SJCRH30 (cell line): ENCODE measurements at places on chromosomes 6 and 20.

DNA sequence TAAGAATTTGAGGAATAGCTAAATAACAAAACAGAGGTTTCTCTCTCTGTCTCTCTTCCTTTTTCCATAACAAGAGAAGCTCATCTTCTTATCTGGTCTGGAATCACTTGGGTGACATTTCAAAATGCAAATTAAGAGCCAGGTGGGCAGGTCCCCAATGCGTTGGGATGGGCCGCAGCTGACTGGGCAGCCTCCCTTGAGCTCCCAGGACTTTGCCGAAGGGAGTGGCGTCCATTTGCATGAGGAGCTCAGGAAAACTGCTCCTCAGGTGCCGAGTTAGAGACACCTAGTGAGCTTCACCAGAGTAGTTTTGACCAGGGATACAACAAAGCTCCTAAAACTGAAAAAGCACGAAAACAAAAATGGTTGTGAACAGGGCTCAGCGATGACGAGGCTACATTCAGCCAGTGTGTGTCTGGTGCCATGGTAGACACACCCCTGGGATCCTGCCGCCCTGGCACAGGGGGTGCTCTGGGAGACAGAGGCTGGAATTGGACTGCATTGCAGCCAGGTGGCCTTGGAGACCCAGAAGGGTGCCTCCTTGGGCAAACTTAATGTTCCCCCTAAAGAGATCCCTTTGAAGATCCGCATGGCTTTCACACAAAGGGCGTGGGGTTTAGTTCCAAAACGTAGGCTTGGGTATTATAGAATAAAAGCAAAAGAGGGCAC, 13.5 kb upstream of the SERPINB6 start:
- H3K36me3 ChIP-seq, result no peaks in the 10 kb centered on the region
- H3K27ac ChIP-seq, result no peak overlapping the region
- peaks cover 5% of the 10 kb centered on the region; the same call in 1 of the 2 replicates for H3K4me1 ChIP-seq
- DNase-seq, result no peak
- H3K27me3 ChIP-seq, result no peaks in the 10 kb centered on the region

GRCh38 chr6:170238741-170239565, 51.9 kb downstream of the DLL1 start:
- no peak overlapping the region for H3K27ac ChIP-seq
- H3K36me3 ChIP-seq, result no peaks in the 10 kb centered on the region
- DNase-seq, result no peak
- H3K4me3 ChIP-seq, result no peak overlapping the region
- H3K27me3 ChIP-seq, result no peaks in the 10 kb centered on the region; the same call in 1 of the 2 replicates

GRCh38 chr20:37375227-37375626, 29.3 kb downstream of the SRC start:
- no peak overlapping the region for H3K4me3 ChIP-seq
- H3K4me1 ChIP-seq, result no peaks in the 10 kb centered on the region; the same call in 1 of the 2 replicates

DNA sequence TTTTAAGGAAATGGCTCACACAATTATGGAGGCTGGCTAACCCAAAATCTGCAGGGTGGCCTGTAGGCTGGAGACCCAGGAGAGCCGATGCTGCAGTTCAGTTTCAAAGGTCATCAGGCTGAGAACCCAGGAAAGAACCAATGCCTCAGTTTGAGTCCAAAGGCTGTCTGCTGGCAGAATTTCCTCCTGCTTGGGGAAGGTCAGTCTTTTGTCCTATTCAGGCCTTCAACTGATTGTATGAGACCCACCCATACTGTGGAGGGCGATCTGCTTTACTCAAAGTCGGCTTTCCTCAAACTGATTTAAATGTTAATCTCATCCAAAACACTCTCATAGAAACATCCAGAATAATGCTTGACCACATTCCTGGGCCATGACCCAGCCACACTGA, 189.7 kb upstream of the CDYL start:
- no peaks in the 10 kb centered on the region for H3K27me3 ChIP-seq
- H3K27ac ChIP-seq, result no peak overlapping the region
- no peak overlapping the region for H3K4me3 ChIP-seq
- H3K4me1 ChIP-seq, result no peaks in the 10 kb centered on the region

DNA sequence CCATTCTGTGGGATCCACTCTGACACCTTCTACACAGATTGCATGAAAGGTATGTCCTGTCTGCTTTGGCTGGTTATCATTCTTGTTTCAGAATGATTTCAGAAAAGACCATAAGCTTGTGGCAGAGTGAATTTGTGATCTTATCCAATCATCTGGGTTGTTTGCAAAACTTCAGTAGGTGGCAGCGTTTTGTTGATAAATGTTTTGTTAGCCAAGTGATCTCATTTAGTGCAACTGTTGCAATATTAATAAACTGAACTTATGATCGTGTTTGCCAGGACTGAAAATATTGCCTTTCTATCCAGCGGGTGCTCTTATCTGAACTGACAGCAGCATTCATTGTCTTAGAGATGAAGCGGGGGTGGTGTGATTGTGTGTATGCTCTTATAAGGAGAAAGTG, 613.2 kb upstream of the NOX3 start:
- DNase-seq, result no peak
- H3K4me3 ChIP-seq, result no peak overlapping the region
- H3K27ac ChIP-seq, result no peak overlapping the region
- H3K36me3 ChIP-seq, result no peaks in the 10 kb centered on the region
- H3K27me3 ChIP-seq, result no peaks in the 10 kb centered on the region

DNA sequence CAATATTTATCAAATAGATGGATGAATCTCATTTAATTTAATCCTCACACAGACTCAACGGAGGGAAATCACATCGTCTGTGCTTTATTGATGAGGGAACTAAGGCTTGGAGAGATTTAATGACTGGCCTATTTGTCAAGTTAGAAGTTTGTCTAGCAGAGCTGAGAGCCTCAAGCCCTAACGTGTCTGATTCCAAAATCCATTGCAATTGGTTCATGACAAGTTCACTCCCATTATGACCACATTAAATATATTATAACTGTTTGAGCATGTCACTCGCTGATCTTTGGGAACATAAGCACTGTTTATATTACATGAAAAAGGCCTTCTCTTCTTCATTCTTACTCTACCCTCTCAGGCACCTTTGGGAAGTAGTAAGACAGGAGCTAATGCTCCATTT, 89.4 kb upstream of the SIRPA start:
- peaks cover 3% of the 10 kb centered on the region; the same call in 1 of the 2 replicates for H3K27me3 ChIP-seq
- no peaks in the 10 kb centered on the region for H3K36me3 ChIP-seq
- H3K4me1 ChIP-seq, result no peaks in the 10 kb centered on the region
- no peak overlapping the region for H3K4me3 ChIP-seq

- H3K4me1 ChIP-seq, result peaks cover 40% of the 10 kb centered on the region
- peak; percentile 91 for DNase-seq
- peak overlapping the region; percentile 43 for H3K27ac ChIP-seq
- no peaks in the 10 kb centered on the region for H3K36me3 ChIP-seq
- no peak overlapping the region for H3K4me3 ChIP-seq
- H3K27me3 ChIP-seq, result no peaks in the 10 kb centered on the region
Measured at GRCh38 chr20:59253779-59254319, 46.6 kb upstream of the EDN3 start.

DNA sequence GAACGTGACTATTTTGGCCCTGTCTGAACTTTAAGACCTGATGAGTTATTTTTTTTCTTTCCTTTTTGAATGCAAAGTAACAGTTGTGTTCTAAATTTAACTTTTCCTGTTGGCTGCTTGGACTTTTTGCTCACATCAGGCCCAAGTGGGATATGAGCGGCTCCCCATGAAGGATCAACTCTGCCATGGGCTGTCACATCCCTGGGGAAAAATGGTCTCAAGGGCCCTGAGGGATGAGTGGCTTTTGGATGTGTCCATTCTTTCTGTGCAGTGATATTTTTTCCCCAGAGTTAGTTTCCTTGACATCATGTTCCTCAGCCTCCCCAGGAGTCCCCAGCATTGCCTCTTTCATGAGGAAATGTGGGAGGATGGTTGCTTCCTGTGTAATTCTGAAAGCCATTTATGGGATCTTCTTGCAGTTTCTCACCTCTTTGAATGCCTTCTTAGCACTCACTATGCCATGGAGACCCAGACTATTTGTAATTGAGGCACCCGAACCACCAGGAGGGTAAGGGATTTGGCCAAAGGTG, 92.5 kb downstream of the SLC24A3 start:
- H3K27ac ChIP-seq, result no peak overlapping the region
- no peak for DNase-seq
- H3K27me3 ChIP-seq, result no peaks in the 10 kb centered on the region
- H3K36me3 ChIP-seq, result no peaks in the 10 kb centered on the region
- H3K4me3 ChIP-seq, result no peak overlapping the region
- H3K4me1 ChIP-seq, result no peaks in the 10 kb centered on the region

DNA sequence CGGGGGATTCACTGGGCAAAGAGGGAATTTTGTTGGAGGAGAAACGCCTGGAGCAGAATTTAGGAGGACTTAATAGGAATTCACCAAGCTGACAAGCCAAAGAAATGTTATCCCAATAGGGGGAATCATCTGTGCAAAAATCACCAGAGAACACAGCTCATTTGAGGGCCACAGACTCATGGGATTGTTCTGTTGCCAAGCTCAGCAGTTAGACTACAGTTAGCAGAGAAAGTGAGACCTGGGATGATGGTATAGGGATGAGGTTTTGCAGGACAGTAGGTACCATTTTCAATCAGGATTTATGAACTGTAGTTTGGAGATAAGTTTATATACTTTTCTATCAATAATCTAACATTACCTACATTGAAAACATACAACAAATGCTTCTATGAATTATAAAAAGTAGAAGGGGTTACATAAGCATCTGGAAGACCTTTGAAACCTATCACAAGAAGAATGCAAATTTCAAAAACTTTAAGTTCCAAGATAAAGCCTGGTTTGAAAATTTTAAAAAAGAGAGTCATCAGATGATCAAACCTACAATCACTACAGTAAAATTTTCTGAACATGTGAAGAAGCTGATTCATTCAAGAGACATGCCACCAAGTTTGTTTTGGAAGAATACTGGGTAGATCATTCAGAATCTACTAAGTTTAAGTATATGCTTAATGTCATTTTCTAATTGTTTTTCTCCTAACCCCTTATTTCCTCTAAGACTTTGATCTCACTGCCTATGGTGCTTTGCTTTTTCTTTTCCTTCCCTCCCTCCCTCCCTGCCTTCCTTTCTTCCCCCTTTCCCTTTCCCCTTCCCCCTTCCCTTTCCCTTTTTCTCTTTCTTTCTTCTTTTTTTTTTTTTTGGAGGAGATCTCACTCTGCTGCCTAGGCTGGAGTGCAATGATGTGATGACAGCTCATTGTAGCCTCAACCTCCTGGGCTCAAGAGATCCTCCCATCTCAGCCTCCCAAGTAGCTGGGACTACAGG, 81.5 kb downstream of the KIF13A start:
- H3K4me3 ChIP-seq, result no peak overlapping the region
- no peaks in the 10 kb centered on the region for H3K36me3 ChIP-seq
- H3K27me3 ChIP-seq, result no peaks in the 10 kb centered on the region

DNA sequence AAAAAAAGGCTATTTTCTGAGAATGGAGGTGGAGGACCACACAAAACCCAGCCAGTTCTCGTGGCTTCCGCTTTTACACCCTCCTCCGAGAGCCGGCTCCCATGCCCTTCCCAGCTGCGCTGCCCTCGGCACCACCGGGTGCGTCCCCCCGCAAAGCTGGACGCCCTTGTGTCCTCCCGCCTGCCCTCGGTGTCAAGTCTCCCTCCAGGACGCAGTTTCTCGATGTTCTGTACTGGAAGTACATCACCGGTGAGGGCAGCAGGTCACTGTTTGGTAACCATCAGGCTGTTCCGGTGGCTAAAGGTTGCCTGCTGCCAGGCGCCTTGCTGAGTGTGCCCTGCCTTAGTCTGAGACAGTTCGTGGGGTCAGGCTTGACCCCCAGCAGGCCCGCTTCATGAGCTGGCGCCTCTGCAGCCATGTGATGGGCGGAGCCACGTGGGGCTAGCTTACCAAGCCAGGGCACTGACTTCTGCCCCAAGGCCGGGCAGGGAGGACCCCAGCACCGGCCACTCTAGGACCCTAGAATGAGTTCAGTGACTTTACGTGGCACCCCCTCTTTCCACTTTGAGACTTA, 34.6 kb downstream of the RREB1 start:
- DNase-seq, result no peak
- no peak overlapping the region for H3K4me3 ChIP-seq
- H3K36me3 ChIP-seq, result no peaks in the 10 kb centered on the region
- H3K27ac ChIP-seq, result no peak overlapping the region

GRCh38 chr6:89952686-89953085, 58.4 kb downstream of the GJA10 start:
- H3K36me3 ChIP-seq, result no peaks in the 10 kb centered on the region; the same call in 1 of the 2 replicates
- DNase-seq, result peak; percentile 78
- H3K4me3 ChIP-seq, result no peak overlapping the region
- H3K27ac ChIP-seq, result peak overlapping the region; percentile 16
- H3K27me3 ChIP-seq, result no peaks in the 10 kb centered on the region

- no peak overlapping the region for H3K27ac ChIP-seq
- no peaks in the 10 kb centered on the region for H3K36me3 ChIP-seq
- no peaks in the 10 kb centered on the region for H3K4me1 ChIP-seq
- no peak for DNase-seq
- H3K27me3 ChIP-seq, result no peaks in the 10 kb centered on the region
Measured at GRCh38 chr6:121823437-121823851, 388.0 kb downstream of the GJA1 start.

DNA sequence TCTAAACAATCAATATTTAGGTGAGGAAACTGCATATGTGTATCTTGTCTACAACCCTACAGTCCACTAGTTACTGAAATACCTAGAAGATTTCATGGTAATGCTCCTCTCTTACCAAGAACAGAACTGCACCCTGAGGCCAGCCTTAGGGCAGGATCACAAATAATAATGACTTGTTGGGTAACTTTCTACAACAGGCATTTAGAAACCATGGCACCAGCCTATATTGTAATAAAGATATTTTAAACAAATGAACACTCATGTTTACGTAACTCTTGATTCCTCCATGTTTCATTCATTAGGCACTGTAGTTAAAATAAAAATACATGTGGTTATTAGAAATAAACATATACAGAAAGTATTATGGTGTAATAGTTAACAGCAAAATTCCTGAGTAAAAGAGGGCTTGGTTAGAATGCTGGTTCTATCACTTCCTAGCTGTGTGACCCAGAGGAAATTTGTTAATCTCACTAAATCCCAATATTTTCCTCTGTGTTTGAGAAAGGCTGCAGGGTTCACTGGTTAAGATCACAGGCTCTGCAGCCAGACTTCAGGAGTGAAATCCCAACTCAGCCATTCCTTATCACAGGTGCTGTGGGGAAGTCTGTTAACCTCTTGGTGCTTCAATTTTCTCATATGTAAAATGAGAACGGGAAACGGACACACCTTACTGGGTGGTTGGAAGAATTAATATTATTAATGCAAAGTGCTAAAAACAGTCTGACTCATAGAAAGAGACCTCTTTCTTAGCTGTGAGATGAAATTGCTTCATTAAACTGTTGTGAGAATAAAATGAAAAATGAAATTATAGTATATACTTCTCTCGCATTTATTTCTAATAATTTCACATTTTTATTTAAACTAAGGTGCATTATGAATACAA, 8.5 kb downstream of the HMGN3 start:
- DNase-seq, result no peak
- H3K4me1 ChIP-seq, result peaks cover 6% of the 10 kb centered on the region
- H3K36me3 ChIP-seq, result 0 out of 2 replicates have a peak, but pooled peaks cover 10% of the 10 kb centered on the region
- no peak overlapping the region for H3K4me3 ChIP-seq
- H3K27me3 ChIP-seq, result no peaks in the 10 kb centered on the region
- H3K27ac ChIP-seq, result no peak overlapping the region

DNA sequence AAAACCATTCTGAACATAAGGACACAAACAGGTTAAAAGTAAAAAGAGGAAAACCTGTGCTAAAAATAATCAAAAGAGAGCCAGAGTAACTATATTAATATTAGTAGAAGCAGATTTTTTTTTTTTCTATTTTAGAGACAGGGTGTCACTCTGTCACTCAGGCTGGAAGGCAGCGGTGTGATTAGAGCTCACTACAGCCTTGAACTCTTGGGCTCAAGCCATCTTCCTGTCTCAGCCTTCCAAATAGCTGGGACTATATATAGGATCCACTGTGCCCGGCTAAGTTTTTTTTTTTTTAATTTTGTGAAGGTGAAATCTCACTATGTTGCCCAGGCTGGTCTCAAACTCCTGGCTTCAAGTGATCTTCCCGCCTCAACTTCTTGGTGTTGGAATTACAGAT, 33.4 kb upstream of the PLN start:
- H3K27ac ChIP-seq, result no peak overlapping the region
- no peak overlapping the region for H3K4me3 ChIP-seq
- DNase-seq, result no peak
- no peaks in the 10 kb centered on the region for H3K27me3 ChIP-seq
- no peaks in the 10 kb centered on the region for H3K4me1 ChIP-seq
